ENCODE measurements at places on chromosomes 4 and X. TPM values are rescaled to one million over a fixed set of nuclear protein-coding genes. Genes with fewer than 3 reads are reported as not detected.

TRPC3 gene
- polyA plus RNA-seq = 1.00 TPM

TEX13B gene
- not detected for polyA plus RNA-seq

GRCh38 chrX:40467454-40467853 lies 113.3 kb upstream of the ATP6AP2 start:
- DNase-seq = no peak

DNA sequence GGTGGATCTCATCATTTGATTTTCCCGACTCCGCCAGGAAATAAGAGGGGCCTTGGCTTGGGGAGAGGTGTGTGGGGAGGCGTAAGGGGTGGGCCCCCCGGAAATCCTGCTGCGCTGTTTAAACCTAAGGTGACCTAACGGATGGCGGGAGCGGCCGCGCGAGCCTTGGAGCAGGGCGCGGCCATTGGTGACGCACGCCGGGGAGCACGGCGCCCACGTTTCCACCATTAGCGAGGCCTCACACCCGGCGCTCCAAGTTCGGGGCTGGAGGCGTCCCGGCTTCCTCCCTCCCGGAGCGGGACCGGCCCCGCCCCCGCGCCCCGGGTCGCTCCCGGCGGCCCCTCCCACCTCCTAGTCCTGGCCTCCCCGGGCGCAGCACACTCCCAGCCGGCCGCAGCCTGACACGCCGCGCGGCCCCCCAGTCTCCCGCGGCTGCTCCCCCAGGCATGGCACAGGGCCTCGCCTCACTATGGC lies at the start of gene SMS:
TSS of gene SMS (plus strand) at position 354 of the 474 bp plus-strand sequence. CDS start at position 470, 116 bp downstream.
- DNase-seq = no peak

DNA sequence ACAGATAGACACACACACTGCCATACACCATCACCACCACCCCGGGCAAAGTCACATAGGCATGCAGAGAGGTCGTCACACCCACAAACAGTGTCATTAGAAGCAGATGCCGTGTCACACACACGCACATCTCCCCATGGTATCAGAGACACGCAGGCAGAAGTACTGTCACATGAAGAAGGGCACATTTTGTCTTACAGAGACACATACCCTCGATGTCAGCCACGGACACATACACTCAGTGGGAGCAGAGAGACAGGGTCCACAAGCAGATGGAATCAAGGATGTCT lies 3.3 kb downstream of the NALF2 start:
- DNase-seq = no peak

GRCh38 chr4:153592064-153592463 lies 92.0 kb upstream of the TLR2 start:
- DNase-seq = no peak

All from right renal cortex interstitium (tissue), 3 donors.